Stimulated activated effector memory CD8-positive, alpha-beta T cell treated with anti-CD3 and anti-CD28 coated beads, Interleukin-12 subunit alpha, Interleukin-12 subunit beta, amount 100 ng/mL, for 72 hours (primary cell): ENCODE measurements at places on chromosomes 3 and 15.

DNA sequence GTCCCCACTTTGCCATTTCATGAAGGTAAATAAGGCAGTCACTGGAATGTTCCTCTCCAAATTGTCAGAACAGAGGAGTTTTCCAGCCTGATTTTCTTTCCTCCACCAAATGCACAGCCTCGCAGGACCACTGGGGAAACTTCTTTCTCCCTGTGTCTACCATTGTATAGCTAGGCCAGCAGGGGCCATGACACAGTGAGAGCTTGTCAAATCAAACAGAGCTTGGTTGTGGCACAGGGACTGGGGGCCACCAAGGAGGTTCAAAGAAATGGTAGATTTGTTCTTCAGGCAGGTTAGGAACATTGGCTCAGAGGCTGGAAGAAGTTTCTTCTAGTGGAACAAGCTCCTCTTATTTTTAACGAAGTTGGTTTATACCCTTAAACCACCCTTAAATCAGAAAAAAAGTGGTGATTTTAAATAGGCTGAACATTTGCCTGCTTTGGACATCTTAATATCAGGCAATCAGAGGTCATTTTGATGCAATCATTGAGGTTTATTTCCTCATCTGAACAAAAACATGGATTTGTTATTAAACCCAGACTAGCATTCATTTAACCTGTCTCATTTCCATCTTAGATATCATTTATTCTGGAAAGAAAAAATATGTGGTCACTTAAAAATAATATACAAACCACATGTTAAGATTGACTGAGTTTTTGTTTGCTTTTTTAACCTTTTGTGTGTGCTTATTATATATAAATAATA lies 105.6 kb downstream of the GTPBP8 start:
- DNase-seq = no peak

DNA sequence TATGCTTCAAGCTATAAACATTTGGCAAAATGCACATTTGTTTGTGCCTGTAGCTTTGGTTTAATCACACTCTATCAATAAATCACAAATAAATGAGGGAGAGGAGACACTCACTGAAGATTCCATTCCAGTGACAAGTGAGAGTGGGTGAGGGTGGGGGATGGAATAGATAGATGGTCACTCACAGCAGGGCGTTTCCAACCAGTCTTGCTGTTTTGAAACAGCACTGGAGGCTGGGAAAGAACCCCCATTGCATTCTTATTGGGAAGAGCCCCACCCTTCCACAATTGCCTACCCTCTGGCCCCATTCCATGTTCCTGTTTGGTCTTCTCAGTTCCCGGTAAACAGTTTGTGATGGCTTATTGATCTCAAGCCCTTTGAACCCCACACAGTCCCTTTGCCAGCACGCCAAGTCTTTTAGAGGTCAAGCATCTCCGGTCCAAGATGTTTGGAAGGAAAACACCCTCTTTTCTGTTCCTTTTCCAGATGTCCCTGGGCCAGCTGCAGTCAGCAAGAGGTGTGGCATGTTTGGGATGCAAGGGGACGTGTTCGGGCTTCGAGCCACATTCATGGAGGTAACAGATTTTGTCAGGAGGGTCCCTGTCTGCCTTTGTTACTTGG lies 30.7 kb downstream of the LMCD1 start:
- no peak for DNase-seq

DNA sequence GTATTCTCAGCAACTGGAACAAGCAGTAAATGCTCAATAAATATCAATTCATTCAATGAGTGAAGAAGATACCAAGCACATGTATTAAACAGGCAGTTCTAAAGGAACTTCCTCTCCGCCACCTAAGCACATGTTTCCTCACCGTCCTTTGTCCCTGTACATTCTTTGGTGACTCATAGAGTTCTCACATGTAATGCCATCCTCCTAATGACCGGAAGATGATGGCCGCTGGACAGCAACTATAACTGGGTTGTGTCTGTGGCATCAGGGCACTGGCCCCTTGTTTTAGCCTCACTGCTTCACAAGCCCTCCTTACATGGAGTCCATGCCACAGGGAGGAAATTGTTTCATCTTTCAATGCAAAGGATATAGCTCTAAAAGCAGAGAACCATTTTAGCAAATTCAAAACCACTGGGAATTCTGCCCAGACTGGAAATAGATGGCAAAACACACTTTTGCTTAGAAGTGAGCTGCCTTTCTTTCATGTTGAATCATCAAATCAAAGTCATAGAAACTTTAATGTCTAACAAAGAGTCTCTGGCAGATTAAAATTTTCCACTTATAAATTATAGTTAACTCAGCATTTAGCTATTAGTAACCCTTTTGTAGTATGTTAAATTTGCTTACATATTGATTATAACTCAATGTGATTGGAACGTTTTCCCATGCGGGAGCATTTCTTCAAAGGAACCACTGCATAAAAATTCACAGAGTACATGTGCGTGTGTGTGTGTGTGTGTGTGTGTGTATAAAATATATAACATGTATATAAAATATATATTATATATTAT lies 74.1 kb downstream of the GAP43 start:
- DNase-seq = no peak

DNA sequence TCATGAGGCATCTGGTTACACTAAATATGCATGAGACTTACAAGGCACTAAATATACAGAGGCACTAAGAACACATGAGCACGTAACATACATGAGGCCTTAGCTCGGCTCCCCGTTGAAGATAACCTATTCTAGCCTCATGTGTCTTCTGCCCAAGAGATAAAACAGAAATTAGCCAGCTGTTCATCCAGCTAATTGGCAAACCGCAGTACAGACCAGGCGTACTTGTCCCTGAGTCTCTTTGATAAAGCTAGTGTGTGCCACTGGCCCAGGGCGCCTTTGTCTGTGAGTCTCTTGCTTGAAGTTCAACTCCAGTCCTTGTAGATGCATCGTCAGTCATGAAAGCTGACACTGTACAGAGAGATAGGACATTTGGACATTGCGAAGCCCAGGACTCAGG lies 121.9 kb upstream of the SPATA12 start:
- no peak for DNase-seq

- DNase-seq = no peak
These were observed 99.7 kb downstream of the RARB start for GRCh38 chr3:25527801-25528200.

- no peak for DNase-seq
These were observed 221.3 kb downstream of the DTWD1 start for GRCh38 chr15:49842031-49842730.

- DNase-seq = no peak
These were observed 6.7 kb upstream of the USP13 start for GRCh38 chr3:179646177-179646576.

DNA sequence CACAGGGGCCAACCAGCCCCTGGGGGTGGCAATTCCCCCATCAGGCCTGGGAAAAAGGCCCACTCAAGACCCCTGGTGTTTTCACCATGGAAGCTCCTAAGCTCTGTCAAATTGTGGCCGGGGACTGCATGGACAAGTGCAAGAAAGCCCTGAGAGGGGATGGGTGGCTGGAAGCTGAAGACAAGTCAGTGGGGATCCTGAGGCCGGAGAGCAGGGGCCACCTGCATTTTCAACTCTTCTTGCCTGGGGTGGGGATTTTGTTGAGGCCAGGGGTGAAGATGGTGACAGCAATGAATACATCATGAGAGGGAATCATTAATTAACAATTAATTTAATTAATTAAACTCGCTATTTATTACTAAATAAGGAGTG lies 33.9 kb downstream of the FEM1B start:
- DNase-seq = no peak

DNA sequence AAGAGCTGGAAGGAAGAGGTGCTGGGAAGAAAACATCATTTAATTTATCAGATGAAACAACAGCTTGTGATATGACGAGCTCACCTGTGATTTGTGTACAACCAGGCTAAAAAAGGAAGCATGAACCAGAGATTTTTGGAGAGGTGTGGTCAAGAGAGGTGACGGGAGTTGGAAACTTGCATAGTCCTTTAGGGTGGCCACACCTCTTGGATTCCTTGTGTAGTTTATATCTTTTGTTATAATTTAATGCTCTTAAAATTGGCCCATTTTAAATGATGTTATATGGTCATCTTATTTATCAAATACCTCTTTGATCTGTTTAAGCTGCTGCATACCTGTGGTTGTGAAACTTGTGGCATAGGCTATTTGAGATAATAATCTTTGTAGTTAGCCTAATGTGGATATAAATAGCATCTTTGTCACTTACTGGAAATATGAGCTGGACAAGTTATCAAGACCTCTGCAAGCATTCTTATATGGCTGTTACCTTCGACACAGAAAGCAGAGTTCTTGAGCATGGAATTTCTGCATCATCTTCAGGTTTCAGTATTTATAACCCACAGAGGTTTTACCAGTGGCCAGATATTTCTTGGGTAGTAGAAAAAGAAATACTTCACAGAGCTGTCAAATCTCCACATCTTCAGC lies 49.1 kb downstream of the IL1RAP start:
- no peak for DNase-seq

DNA sequence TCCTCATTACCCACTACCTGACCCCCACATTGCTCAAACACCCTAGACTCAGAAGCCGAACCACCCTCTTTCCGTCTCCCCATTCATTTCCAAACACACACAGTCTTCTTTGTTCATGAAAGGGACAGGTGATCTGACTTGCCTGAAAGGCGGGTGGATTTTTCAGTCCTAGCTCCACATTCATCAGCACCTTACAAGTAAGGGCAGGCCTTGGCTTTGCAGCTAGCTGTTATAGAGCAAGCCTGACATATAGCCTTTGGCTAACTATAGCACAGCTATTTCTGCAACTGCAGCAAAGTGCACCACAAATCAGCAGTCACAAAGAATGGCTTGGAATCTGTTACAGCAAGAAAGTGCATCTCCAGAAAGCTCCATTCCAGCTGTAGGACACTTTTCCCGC lies 139.8 kb downstream of the XXYLT1 start:
- DNase-seq = no peak

DNA sequence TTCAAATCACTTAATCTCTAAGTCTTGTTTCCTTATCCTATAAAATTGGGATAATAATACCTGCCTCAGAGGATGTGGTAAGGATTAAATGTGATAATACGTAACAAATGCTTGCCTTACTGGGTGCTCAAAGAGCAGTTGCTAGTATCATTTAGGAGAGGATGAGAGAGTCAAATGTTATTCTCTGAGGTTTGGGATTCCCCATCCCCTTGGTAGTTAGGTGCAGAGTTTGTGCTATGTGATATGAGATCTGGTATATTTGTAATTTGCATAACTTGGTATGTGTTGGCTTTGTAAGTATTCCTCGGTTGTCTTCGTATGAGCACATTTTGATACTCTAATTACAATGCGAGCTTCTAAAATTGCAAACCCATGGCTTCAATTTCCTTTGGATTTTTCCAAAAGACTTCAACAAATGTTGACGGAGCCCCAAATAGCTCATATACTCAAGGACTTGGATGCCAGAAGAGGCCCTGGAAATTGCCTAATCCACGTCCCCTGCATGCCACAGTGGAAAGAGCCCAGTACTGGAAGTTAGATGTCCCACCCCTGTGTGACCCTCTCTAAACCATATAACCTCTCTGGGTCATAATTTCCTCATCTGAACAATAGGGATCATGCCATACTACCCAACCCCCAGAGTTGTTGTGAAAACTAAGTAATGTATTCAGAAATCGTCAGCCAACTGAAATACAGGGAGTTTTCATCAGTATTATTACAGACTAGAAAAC lies 85.0 kb downstream of the FBN1 start:
- DNase-seq = no peak

GRCh38 chr15:23912191-23912590 lies 225.1 kb upstream of the NDN start:
- DNase-seq = no peak

DNA sequence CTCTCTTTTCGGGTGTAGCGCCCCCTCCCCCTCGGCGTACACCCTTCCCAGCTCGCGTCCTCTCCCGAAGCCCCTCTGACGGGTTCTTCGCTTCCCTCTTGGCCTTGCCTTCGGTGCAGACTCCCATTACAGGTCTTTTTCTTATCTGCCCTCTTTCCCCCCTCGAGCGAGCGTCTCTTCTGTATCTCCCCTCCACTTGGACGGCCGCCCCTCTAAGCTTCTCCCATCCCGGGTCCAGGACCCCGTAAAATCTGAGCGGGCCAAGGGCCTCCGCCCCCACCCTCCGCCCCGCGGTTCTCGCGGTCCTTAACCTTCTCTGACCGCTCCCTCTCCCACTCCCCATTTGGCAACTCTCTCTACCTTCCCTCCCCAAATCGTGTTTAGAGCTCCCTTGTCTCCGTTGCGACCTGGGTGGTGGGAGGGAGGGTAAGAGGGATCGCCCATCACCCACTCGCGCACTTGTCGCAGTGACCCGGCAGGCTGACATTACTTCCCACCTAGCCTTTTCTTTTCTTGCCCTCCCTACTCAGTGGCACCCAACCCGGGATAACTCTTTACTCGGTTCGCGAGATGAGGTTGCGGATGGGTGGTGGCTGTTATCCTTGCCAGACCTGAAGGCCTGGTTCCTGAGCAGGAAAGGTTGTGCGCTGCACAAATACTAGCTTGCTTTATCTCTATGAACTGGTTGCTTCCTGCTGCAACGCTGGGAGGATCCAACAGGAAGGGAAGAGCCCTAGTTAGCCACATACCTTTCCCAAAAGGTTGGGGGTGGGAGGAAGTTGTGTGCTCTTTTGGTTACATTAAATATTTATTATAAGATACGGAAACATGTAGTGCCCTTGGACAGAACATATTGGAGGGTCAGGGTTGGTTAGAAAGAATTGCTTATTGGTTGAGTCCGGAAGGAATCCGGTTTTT lies 922 bp downstream of the RAB11A start:
- no peak for DNase-seq

- no peak for DNase-seq
These were observed 47.1 kb downstream of the DAPK2 start for GRCh38 chr15:63999177-63999576.

DNA sequence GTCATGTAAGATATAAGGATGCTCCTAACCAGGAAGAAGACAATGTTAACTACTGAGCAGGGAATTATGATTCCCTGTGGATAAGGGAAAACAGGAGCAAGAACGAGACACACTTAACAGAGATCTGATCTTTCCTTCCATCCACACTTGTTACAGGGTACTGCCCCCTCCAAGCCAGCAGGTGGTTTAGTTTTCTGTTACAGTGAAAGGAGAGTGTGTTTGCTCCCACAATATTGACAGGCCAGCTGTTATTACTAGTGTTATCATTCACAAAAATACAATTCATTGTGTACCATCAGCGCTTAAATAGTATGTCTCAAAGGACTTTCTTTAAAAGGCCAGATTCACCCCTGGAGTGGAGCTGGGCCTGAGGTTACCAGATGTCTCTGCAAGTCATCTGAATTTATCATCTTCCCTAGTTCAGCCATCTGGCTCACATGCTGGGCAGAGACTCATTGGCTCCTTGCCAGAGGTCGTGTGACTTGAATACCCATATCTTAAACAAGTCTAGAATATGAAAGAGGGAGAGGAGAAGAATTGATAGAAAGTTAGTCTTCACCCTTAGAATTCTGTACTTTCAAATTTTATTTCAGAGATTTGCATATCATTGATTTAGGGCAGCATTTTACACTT lies 16.8 kb upstream of the FMN1 start:
- DNase-seq = no peak

DNA sequence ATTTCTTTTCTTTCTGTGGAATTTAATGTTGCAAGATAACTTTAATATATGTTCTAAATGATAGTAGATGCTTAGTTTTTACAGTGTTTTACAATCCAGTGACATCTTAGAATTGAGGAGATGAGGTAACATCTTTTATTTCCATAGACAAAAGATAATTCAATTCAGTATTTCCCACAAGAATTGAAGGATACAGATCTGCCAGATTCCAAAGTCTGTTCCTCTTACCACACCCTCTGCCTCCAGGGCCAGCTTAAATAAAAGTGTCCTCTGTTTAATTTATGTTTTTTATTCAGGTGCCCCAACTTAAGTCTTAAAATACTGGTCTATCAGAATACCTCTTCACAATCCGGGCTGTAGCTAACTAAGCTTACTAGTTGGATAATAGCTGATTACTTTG lies 6.5 kb downstream of the STT3B start:
- DNase-seq = no peak
